ENCODE measurements at places on chromosomes 3 and 15.
A peak's percentile ranks its signal among the peaks of the same experiment; 100 is the strongest.

GRCh38 chr15:83585601-83586335 lies 68.2 kb upstream of the ADAMTSL3 start:
- no peak for DNase-seq

GRCh38 chr3:149767720-149768119 lies 15.4 kb upstream of the COMMD2 start:
- peak; percentile 94 for DNase-seq

DNA sequence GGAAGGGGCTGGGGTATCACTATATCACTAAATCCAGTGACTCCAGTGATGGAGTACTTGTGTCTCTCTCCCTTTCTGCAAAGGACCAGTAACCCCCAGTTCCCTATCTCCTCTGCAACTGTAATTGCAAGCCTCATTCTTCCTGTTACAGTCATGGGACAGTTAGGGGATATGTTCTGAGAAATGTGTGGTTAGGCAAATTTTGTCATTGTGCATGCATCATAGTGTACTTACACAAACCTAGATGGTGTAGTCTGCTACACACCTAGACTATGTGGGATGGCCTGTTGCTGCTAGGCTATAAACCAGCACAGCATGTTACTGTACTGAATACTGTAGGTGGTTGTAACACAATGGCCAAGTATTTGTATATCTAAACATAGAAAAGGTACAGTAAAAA lies 2.2 kb downstream of the VPS8 start:
- no peak for DNase-seq

GRCh38 chr3:13837751-13838150 lies 42.1 kb downstream of the WNT7A start:
- no peak for DNase-seq

- DNase-seq = no peak
Measured at GRCh38 chr15:45585069-45585791, 1.9 kb upstream of the BLOC1S6 start.

DNA sequence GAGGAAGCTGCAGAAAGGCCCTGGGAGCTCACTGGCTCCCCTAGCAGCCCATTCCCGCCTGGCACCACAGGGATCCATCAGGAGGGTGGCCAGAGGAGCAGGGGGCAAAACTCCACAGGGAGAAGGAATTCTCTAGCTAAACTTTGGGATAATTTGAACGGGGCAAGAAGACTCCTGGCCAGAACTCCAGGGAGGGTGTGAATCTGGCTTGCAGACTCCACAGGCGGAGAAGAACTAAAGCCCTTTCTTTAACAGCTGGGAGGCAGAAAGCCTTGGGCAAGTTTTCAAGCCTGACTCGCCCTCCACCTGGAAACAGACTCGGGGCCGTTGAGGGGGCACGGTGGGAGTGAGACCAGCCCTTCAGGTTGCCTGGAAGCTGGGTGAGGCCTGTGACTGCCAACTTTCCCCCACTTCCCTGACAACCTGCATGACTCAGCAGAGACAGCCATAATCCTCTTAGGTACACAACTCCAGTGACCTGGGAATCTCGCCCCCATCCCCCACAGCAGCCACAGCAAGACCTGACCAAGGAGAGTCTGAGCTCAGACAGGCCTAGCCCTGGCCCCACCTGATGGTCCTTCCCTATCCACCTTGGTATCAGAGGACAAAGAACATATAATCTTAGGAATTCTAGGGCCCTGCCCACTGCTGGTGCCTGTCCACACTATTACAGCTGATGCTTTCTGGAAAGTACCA lies 28.6 kb downstream of the SLC27A2 start:
- DNase-seq = no peak

GRCh38 chr15:99137111-99137546 lies 32.2 kb downstream of the SYNM start:
- no peak for DNase-seq

DNA sequence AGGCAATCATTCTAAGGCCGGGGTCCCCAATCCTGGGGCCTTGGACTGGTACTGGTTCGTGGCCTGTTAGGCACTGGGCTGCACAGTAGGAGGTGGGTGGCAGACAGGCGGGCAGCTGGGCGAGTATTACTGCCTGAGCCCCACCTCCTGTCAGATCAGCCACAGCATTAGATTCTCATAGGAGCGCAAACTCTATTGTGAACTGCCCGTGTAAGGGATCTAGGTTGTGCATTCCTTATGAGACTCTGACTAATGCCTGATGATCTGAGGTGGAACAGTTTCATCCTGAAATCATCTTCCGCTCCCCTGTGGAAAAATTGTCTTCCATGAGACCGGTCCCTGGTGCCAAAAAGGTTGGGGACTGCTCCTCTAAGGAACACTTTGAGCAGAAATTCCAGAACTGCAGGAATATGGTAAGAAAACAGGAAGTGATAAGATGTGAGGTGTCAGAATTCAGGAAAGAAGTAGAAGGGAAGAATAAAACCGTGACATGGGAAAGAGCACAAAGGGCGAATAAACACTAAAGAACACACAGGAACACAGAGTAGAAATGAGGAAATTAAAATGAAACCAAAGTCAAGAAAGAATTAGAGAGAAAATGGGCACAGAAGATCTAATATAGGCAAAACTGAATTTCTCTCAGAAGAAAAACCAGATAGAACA lies 57.6 kb downstream of the PDCD6IP start:
- DNase-seq = no peak

GRCh38 chr15:42499858-42500609 lies 4.6 kb downstream of the SNAP23 start:
- no peak for DNase-seq

GRCh38 chr3:125006291-125006731 lies 49.5 kb downstream of the HEG1 start:
- DNase-seq = no peak

- no peak for DNase-seq
Measured at GRCh38 chr15:39361497-39361896, 219.4 kb upstream of the THBS1 start.

DNA sequence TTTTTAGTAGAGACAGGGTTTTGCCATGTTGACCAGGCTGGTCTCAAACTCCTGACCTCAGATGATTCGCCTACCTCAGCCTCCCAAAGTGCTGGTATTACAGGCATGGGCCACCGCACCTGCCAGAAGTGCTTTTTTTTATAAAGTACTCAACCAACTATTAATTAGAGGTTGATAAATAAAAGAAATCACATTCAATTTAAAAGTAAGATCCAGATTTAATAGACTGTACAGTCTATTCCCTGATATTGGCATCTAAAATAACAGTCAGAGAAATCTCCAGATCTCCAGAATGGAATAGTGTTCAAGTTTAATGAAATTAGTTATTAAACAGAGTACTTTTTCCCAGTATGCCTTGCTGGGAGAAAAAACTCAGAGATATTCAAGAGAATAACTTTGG lies 142.9 kb upstream of the SLC2A2 start:
- DNase-seq = no peak

DNA sequence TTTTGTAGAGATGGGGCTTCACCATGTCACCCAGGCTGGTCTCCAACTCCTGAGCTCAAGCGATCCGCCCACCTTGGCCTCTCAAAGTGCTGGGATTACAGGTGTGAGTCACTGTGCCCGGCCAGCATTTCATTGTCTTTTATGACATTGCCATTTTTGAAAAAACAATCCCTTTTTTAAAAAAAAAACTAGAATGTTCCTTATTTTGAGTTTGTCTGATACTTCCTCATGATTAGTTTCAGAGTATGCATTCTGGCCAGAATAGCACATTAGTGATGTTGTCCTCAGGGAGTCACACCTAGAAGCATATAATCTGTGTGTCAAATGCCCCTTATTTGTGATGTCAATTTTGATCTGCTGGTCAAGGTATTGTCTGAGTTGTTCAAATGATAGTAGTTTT lies 21.2 kb upstream of the NMD3 start:
- no peak for DNase-seq

DNA sequence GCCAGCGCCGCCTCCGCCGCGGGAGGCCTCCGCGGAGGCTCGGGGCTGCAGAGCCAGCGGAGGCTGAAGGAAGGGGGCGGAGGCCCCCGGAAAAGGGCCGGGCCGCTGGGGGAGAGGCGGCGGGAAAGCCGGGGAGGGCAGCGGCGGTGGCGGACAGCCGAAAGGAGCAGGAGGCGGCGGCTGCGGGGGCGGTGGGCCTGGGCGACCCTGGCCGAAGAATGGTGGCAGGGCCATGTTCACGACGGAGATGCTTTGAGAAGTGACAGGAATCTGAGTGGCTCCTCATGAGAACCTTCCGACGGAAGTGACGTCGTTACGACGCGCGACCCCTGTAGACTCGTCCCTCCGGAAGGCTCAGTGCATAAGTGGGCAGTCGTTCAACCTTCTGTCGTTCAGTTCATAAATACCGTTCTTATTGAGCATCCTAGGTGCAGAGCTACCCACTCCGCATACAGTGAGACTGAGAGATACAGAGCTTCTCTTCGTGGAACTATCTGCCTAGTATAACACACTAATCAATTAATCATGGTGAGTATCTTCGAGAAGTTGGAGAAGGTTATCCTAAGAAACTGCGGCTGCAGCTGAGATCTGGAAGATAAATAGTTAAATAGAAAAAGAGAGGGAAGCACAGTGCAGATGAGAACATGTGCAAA lies at the start of gene PDCD7:
Gene PDCD7 (minus strand): TSS at position 261 of the 653 bp plus-strand sequence. CDS start 27 bp downstream, at position 234.
- peak; percentile 94 for DNase-seq

GRCh38 chr3:50154840-50155490 lies at the start of gene SEMA3F:
Gene SEMA3F (plus strand): TSS chr3:50155324. CDS start chr3:50159623, 4,299 bp downstream.
- DNase-seq = peak; percentile 21

GRCh38 chr15:64236156-64236894 lies 73.5 kb upstream of the PPIB start:
- DNase-seq = no peak

- no peak for DNase-seq
Measured at GRCh38 chr3:187952849-187953248, 201.1 kb upstream of the LPP start.

GRCh38 chr3:46909535-46910161 lies 32.1 kb downstream of the PTH1R start:
- DNase-seq = peak; percentile 75

DNA sequence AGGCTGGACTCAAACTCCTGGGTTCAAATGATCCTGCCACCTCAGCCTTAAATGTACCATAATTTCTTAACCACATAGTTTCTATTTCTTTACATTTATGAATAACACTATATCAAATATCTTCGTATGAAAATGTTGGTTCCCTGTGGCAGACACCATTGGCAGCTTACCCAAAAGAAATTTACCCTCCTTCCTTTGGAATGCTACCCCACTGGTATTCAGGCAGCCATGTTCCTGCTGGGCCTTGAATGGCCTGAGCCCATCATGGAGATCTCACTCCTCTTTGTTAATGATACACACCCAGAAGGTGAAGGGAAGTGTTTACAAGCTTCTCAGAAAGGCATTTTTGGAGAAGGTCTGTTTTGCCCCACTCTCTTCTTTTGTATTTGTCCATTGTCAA lies 94.3 kb upstream of the RNF7 start:
- DNase-seq = no peak
